ENCODE measurements at places on chromosomes 5 and 9.

GRCh38 chr5:109678447-109678846 is 11.3 kb upstream of the MAN2A1 start:
- no peak for DNase-seq

- DNase-seq = no peak
These were observed 21.0 kb upstream of the CSNK1G3 start for GRCh38 chr5:123490974-123491373.

- no peak for DNase-seq
These were observed 33.0 kb upstream of the UGCG start for GRCh38 chr9:111863636-111864035.

GRCh38 chr5:140733098-140733497 is 32.9 kb downstream of the ZMAT2 start:
- DNase-seq = no peak

GRCh38 chr9:93646640-93647178 is 70.3 kb downstream of the PHF2 start:
- no peak for DNase-seq

DNA sequence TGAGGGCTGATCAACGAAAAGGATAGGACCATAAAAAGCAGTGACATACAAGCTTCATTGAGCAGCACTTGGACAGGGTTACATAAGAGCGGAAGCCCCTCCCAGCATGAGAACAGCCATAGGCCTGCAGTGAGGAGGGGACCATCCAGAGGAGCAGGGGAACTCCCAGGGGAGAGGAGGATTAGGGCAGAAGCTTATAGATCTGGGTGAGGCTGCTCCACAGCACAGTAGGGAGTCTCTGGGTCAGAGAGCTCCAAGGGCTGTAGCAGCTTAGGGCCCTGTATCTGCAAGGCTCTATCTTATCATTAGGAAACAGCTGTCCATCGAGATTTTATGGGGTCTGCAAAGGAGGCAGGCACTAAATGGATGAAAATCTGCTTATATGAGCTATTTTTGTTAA is 186.6 kb downstream of the DOCK8 start:
- DNase-seq = no peak

DNA sequence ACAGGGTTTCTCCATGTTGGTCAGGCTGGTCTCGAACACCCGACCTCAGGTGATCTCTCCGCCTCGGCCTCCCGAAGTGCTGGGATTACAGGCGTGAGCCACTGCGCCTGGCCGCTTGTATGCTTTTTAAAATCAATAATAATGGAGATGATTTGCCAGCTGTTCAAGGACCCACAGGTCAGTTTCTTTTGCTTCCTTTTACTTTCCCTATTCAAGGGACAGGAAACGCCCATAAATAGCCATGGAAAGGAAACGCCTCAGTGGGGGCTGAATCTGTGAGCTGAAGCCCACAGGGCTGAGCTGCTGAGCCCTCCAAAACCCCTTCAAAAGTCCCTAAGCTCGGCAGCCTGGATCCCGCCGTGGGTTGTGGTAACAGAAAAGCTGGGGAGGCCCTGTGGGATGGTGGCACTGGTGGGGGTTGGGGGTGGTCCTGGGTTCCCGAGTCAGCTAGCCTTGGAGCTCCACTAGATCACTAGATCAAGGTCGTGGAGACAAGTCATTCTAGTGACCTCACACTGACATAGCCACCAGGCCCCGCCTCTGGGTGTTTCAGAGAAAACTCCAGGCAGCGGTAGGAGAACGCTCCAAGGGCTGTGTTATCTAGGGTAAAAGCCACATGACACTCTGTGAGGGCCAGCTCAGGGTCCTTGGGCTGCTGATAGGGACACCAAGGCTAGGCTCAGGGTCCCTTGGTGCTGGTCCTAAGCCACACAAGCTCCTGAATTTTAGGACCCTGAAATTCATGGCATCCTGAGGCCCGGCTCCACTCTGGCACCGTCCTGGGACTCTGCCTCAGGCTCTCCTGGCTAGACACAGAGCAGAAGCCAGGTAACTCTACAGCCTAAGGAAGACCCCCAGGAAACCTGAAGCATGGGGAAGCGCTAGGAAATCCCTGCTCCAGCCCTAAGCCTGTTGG is 18.0 kb upstream of the DUSP1 start:
- no peak for DNase-seq

- no peak for DNase-seq
These were observed 6.8 kb upstream of the ENTPD8 start for GRCh38 chr9:137447722-137448601.

DNA sequence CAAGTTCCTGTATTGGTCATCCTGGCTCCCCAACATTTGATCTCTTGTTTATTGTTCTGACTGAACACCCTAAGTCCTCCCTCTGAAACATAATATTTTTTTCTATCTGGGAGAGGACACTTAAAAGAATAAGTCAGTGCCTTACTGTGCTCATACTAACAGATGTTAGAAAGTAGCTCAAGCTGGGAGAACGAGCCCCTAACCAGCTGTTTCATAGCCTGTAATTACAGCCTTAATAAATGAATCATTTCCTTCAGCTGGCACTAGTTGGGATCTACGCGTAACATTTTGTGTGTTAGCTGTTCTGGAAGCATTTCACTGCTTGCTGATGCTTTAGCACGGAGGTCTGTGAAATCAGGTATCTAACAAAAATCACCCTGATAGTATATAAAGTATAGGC is 345.9 kb upstream of the RIOK2 start:
- DNase-seq = no peak

DNA sequence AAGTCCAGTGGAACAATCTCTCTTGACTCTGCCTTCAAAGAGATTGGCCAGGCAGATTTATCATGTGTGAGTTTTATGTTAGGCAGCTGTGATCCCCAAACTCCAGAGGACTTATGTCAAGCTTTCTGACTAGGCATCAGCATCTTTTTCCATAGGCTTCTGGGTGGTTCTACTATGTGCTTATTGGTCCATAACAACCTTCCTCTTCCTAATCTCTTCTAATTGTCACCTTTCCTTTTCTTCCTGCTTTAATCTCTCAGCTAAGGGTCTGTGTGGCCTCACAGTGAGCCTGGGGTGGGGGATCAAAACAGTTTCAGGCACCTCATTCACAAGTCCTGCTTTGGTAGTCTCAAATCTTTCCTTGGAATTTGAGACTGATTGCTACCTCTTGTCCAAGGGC is 170.9 kb upstream of the CHD1 start:
- DNase-seq = no peak

- no peak for DNase-seq
These were observed 11.1 kb upstream of the DMXL1 start for GRCh38 chr5:119059740-119060255.

- DNase-seq = no peak
These were observed 107.6 kb downstream of the RNF180 start for GRCh38 chr5:64273276-64273675.

- no peak for DNase-seq
These were observed 100.4 kb downstream of the PDE4D start for GRCh38 chr5:59792983-59793585.

- no peak for DNase-seq
These were observed 126.7 kb downstream of the DCP2 start for GRCh38 chr5:113103330-113103729.

- no peak for DNase-seq
These were observed 94.2 kb upstream of the RUSC2 start for GRCh38 chr9:35395706-35396101.

GRCh38 chr9:118331622-118332045 is 627.4 kb downstream of the TLR4 start:
- no peak for DNase-seq

GRCh38 chr9:134708672-134709038 is 67.1 kb downstream of the COL5A1 start:
- no peak for DNase-seq

GRCh38 chr5:141510850-141511601 is 22.1 kb downstream of the PCDHGC5 start:
- no peak for DNase-seq

- DNase-seq = no peak
These were observed 799.9 kb downstream of the CDH12 start for GRCh38 chr5:22053195-22053594.

- DNase-seq = no peak
These were observed 180.4 kb downstream of the GAS1 start for GRCh38 chr9:86766912-86767311.

DNA sequence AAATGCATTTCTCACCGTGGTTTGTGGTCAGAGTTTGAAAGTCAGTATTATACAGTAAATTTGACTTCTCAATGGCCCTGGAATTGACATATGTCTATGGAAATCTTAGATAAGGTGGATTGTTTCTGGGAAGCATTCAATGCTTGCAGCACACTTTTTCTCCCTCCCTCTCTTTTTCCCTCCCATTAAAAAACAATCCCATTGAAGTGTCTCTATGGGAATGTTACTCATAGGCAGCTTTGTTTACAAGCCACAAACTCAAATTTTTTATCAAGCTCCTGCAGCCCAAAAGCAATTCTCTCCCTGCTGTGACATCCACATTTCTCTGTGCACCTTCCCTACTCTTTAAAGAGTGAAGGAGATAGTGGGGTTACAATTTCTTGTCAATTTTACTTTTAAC is 292.1 kb downstream of the ARRDC3 start:
- no peak for DNase-seq

DNA sequence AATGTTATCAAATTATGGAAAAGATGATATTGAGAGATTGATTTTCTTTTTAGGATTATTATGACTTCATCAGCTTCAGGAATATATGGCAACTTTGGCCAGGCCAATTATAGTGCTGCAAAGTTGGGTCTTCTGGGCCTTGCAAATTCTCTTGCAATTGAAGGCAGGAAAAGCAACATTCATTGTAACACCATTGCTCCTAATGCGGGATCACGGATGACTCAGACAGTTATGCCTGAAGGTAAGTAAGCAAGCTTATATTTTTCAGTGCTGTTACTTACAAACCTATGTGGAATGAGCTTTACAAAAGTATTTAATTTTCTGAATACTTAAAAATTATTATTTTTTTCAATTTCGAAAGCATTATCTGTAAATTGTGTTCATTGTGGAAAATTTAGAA is 26.5 kb downstream of the HSD17B4 start:
- no peak for DNase-seq

All from activated T-helper 1 cell treated with anti-CD3 and anti-CD28 coated beads, Interleukin-2, amount 50 U/mL, for 16 hours (primary cell).